Left ventricle myocardium inferior (tissue), 1 donor: ENCODE measurements at places on chromosomes 12 and 14.

GRCh38 chr12:105554223-105554678 lies 223.8 kb downstream of the C12orf75 start:
- no peak for DNase-seq

GRCh38 chr14:101738703-101739320 lies 22.7 kb upstream of the PPP2R5C start:
- no peak for DNase-seq

GRCh38 chr14:95497561-95498011 lies 18.9 kb downstream of the SYNE3 start:
- no peak for DNase-seq

- no peak for DNase-seq
These were observed 39.6 kb upstream of the KLRD1 start for GRCh38 chr12:10268037-10268436.

- DNase-seq: peak; percentile 5
These were observed 10.3 kb downstream of the CEP170B start for GRCh38 chr14:104875412-104875751.
